GM23338 (cell line): ENCODE measurements at places on chromosomes 5 and 9. TPM values are rescaled to one million over a fixed set of nuclear protein-coding genes. Genes with fewer than 3 reads are reported as not detected.

Gene FCN1
- total RNA-seq: not detected in 2 replicates

Gene FAM174A
- 5.6 and 9.0 TPM in 2 replicates for total RNA-seq

Gene ACOT12
- total RNA-seq: 1.4 TPM in 1 of 2 replicates, not detected in the other

Gene GKAP1
- total RNA-seq: 3.6 and 4.0 TPM in 2 replicates

DNA sequence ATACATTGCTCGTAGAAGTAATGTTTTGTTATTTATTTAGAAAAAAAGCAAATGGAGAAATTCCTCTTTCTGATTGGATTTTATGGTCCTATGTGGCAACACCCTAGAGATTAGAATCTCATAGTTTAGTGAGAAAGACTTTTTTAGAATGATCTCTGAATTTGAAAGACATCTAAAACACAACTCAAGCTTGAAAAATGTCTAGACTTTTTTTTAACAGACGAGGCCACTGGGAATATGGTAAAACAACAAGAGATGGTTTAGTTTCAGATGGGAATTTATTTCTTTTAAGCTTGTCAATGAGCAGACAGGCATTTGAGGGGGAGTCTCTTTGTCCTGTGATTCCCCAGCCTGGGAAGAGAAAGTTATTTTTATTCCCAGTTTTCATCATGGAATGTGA lies 122.1 kb downstream of the NTRK2 start:
- DNase-seq: no peak

- DNase-seq: no peak
Measured at GRCh38 chr9:3783156-3783555, 257.4 kb upstream of the RFX3 start.

DNA sequence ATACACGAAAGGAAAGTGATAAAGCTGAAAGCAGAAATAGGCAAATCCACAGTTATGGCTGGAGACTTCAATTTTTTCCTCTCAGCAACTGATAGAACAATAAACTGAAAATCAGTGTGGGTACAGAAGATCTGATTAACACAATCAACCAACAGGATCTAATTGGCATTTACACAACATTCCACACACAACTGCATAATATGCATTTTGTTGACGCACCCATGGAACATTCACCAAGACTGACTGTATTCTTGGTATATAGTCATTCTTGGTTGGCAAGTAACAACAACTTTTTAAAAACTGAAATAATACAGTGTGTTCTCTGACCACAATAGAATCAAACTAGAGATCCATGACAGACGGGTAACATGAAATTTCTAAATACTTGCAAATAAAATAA lies 218.7 kb upstream of the S1PR3 start:
- no peak for DNase-seq

GRCh38 chr9:114631166-114631565 lies 20.1 kb downstream of the TMEM268 start:
- no peak for DNase-seq
